GM23248 (cell line): ENCODE measurements at places on chromosomes 11 and 22.

- peak overlapping the region; percentile 98 for H3K27ac ChIP-seq
- DNase-seq, result no peak
- H3K4me3 ChIP-seq, result peak overlapping the region; percentile 30; the same call in 1 of the 2 replicates
- H3K36me3 ChIP-seq, result no peaks in the 10 kb centered on the region
- H3K27me3 ChIP-seq, result no peaks in the 10 kb centered on the region
Observed at GRCh38 chr22:30204015-30204741, 42.4 kb downstream of the LIF start.

DNA sequence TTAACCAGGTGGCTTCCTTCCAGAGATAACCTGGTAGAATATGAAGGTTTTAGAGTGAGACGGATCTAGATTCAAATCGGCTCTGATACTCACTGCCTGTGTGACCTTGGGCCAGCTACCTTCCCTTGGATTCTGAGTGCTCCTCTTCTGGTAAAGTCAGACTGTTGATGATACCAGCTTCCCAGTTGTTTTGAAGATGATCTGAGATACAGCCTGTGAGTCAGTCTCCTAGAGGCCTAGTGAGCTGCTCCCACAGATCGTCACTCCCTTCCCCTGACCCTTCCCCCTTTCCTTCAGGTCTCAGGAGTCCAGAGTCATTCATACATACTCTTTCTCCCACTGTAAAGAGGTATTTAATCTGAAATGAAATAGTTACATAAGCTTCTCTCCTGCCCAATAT, 207.8 kb downstream of the GRIK4 start:
- peaks cover 15% of the 10 kb centered on the region; the same call in 1 of the 2 replicates for H3K27me3 ChIP-seq
- H3K4me1 ChIP-seq, result no peaks in the 10 kb centered on the region
- H3K4me3 ChIP-seq, result no peak overlapping the region
- H3K27ac ChIP-seq, result no peak overlapping the region

DNA sequence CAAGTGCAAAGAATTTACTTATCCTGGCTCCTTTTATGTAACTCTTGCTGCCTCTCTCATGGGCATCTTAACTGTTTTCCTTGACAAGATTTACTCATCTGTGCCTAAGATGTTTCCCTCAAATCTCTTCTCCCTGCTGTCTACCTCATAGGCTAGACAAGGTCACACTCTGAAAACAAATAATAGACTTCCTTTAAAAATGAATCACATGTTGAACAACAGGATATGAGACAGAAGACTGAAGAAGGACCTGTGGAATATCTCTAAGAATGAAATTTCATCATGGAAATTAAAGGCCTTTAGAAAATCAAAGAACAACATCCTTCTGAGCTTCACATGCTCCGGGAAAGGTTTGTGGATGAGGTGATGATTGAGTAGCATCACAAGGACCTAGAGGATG, 6.0 kb upstream of the SCGB2A2 start:
- no peak overlapping the region for H3K27ac ChIP-seq
- H3K36me3 ChIP-seq, result no peaks in the 10 kb centered on the region
- H3K4me3 ChIP-seq, result no peak overlapping the region
- H3K4me1 ChIP-seq, result peaks cover 9% of the 10 kb centered on the region
- no peaks in the 10 kb centered on the region for H3K27me3 ChIP-seq

- no peaks in the 10 kb centered on the region for H3K36me3 ChIP-seq
- DNase-seq, result peak; percentile 47
- no peaks in the 10 kb centered on the region for H3K27me3 ChIP-seq
- H3K4me1 ChIP-seq, result peaks cover 21% of the 10 kb centered on the region
Observed at GRCh38 chr11:122754553-122755322, 83.6 kb upstream of the CRTAM start.

DNA sequence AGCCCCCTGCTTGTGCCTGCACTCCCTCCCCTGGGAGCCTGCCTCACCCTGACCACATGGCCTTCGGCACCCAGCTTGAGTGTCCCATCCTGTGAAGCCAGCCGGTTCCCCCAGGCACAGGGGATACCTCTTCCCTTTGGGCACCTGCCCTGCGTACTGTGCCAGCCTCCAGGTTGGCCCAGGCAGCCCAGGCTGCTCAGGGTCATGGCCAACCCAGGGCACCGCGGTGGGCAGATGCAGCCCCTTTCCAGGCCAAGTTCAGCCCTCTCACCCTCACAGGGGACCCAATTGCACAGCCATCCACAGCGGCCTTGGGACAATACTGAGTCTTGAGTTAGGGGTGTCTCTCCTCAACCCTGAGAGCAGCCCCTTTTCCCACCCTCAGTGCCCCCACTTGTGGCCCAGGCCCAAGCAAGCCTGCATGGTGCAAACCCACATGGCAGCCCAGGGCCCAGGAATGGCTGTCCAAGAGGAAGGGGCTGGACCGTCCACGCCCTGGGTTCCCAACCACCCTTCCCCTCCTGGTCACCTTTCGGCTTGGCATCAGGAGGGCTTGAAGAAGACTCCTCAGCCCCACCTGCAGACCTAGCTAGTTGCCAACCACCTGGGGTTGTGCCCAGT, 87.7 kb downstream of the CDKN1C start:
- H3K4me1 ChIP-seq, result no peaks in the 10 kb centered on the region
- no peak for DNase-seq
- H3K36me3 ChIP-seq, result no peaks in the 10 kb centered on the region
- H3K4me3 ChIP-seq, result no peak overlapping the region

DNA sequence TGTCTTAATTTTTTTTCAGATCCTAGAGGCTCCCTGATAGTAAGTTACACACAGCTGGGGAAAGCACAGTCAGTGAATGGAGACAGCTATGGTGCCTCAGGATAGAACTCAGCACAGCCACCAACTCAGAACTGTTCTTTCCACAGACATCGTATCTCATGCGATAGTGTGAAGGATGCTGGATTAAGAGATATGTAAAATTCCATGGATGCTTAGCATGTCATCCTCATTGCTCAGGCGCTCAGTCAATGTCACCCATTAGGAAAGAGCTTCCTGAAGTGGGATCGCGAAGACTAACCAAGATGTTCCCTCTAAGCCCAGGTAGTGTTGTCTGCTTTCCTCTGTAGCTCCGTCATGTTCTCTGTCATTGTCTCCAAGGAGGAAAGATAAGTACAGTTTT, 1000.4 kb downstream of the OPCML start:
- DNase-seq, result no peak
- H3K27me3 ChIP-seq, result no peaks in the 10 kb centered on the region; the same call in 1 of the 2 replicates
- no peaks in the 10 kb centered on the region for H3K36me3 ChIP-seq
- no peak overlapping the region for H3K27ac ChIP-seq
- H3K4me3 ChIP-seq, result no peak overlapping the region

DNA sequence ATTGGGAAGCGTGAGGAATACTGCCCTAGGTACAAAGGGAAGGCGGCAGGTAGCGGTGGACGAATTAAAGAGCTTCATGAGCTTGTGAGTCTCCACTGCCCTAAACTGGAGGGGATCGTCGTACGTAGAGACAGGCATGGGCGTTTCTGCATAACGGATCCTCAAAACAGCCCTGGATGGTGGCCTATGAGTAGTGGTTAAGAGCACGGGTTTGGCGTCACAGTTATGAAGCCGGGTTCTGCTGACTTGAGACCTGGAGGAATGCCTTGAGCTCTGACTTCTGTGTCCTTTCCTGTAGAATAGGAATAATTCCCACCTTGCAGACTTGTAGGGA, 335 bp downstream of the TMEM138 start:
- DNase-seq, result peak; percentile 90
- H3K4me3 ChIP-seq, result peak overlapping the region; percentile 78
- no peaks in the 10 kb centered on the region for H3K27me3 ChIP-seq
- peak overlapping the region; percentile 86 for H3K27ac ChIP-seq
- H3K36me3 ChIP-seq, result peaks cover 4% of the 10 kb centered on the region; the same call in 1 of the 2 replicates
- peaks cover 13% of the 10 kb centered on the region for H3K4me1 ChIP-seq

DNA sequence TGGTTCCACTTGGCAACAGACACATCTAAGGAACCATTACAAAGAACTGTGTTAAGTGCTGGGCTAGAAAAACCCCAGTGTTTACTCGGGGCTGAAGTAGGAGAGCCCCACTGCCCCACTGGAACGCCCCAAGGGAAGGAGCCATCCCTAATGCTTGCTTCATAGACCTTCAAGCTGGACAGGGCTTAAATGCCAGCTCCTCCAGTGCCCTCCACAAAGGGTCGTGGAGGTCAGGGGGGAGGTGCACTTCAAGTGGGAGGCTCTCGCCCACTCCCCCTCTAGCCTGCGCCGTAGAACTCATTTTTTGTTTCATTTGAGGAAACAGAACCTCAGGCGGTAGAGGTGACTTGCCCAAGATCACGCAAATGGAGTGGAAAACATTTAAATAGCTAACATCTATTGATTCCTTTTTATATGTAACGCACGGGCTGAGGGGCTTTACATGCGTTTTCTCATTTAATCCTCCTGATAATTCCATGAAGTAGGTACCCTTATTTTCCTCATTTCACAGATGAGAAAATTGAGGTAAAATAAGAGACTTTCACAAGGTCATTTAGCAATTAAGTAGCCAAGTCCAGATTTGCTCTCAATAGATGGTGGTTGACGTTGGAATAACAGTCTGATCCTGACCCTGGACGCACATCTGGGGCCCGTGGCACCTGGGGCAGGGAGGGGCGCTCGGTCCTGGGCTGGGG, 545 bp upstream of the ZDHHC13 start:
- DNase-seq, result no peak
- peaks cover 9% of the 10 kb centered on the region; the same call in 1 of the 2 replicates for H3K27me3 ChIP-seq
- H3K4me1 ChIP-seq, result peaks cover 1% of the 10 kb centered on the region; the same call in 1 of the 2 replicates
- H3K4me3 ChIP-seq, result peak overlapping the region; percentile 80

DNA sequence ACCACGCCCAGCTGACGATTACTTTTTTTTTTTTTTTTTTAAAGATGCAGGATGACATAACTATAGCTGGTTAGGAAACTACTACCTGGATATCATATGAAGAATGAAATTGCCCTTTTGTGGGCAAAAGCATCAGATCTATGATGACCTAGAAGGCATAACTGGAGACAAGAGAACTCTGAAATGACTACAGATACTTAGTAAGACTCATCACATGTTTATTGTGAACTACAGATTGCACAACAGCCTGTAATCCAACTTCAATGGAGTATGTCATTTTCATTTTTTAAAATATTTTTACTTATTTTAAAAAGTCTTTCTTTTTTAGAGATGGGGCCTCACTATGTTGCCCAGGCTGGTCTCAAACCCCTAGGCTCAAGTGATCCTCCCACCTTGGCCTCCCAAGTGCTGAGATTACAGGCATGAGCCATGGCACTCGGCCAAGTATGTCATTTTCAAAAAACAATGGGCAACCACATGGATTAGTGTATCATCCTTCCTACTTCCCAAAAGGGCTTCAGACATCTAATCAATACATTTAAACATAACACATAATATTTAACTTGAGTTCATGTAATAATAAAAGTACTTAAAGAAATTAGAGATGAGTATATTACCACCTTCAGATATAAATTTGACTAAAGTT, 3.3 kb downstream of the MTMR2 start:
- 0 out of 2 replicates have a peak, but pooled peaks cover 7% of the 10 kb centered on the region for H3K36me3 ChIP-seq
- peak overlapping the region; percentile 53 for H3K27ac ChIP-seq
- H3K27me3 ChIP-seq, result no peaks in the 10 kb centered on the region
- no peak overlapping the region for H3K4me3 ChIP-seq
- H3K4me1 ChIP-seq, result peaks cover 24% of the 10 kb centered on the region

- H3K27ac ChIP-seq, result no peak overlapping the region
- H3K4me1 ChIP-seq, result no peaks in the 10 kb centered on the region
- no peak for DNase-seq
- H3K4me3 ChIP-seq, result no peak overlapping the region
Observed at GRCh38 chr22:34797826-34798225, 268.1 kb upstream of the ISX start.

DNA sequence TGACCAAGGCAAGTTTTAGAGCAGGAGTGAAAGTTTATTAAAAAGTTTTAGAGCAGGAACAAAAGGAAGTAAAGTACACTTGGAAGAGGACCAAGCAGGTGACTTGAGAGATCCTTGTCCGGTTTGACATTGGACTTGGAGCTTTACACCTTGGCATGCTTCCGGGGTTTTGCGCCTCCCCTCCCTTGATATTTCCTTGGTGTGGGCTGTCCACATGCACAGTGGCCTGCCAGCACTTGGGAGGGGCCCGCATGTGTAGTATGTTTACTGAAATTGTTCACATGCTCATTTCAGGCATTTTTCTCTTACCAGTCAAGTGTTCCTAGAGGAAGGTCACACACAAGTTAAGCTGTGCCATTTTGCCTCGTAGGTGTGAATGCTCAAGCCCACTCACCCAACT, 19.0 kb upstream of the THRSP start:
- H3K27me3 ChIP-seq, result no peaks in the 10 kb centered on the region
- H3K27ac ChIP-seq, result no peak overlapping the region
- H3K4me3 ChIP-seq, result no peak overlapping the region
- H3K36me3 ChIP-seq, result no peaks in the 10 kb centered on the region
- DNase-seq, result no peak

DNA sequence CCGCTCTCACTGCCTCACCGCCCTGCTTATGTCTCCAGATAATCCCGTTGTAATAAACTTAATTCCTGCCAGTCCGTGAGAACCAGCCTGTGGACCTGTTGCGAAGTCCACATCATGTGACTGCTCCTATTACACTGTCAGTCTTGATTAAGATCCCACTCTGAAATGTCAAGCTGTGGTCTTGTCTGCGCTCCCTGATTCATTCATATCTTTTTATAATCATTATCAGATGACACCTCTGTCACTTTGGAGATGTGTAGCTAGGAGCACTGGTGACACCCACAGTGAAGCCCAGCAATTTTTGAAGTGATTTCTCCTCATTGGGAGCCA, 377.3 kb downstream of the TBC1D22A start:
- no peak for DNase-seq
- no peaks in the 10 kb centered on the region for H3K27me3 ChIP-seq
- H3K4me3 ChIP-seq, result no peak overlapping the region

DNA sequence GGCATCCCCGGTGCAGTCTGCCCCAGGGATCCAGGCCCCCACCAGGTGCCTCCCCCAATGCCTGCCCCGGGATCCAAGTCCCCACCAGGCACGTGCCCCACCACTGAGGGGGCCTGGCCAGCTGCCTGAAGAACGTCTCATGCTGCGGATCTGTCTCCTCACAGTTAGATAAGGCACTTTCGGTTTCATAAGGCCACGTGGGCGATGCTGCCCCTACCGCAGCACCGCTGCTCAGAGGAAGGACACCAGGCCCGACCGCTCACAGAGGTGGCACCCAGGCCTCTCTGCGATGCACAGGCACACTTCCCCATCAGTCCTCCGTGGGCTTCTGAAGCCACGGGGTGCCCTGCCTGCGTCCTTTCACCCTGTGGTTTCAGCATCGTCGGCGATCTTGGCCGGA, 68.1 kb upstream of the BID start:
- H3K27ac ChIP-seq, result no peak overlapping the region
- no peaks in the 10 kb centered on the region for H3K4me1 ChIP-seq
- no peaks in the 10 kb centered on the region for H3K27me3 ChIP-seq
- H3K36me3 ChIP-seq, result no peaks in the 10 kb centered on the region; the same call in 1 of the 2 replicates
- no peak for DNase-seq

DNA sequence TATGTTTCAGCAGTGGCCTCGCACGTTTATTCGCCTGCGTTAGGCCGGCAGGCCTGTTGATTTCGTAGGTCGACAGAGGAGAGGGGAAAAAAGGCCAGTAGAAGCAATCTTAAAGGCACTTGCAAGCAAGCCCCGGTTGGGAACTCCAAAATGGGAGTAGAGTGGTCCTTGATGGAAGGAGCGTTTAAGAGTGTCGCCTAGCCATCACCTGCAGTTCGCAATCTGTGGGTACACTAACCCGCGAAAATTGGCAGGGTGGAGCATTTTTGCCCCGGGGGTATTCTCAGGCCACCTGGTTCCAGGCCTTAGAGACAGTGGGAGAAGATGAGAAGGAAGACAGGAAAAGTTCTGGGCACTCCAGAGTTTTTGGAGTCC, 1.1 kb downstream of the EWSR1 start:
- peaks cover 21% of the 10 kb centered on the region for H3K36me3 ChIP-seq
- H3K4me1 ChIP-seq, result peaks cover 35% of the 10 kb centered on the region
- no peaks in the 10 kb centered on the region for H3K27me3 ChIP-seq
- peak; percentile 46 for DNase-seq
- H3K4me3 ChIP-seq, result peak overlapping the region; percentile 99
- peak overlapping the region; percentile 98 for H3K27ac ChIP-seq

- peak overlapping the region; percentile 96 for H3K27ac ChIP-seq
- peak overlapping the region; percentile 51 for H3K4me3 ChIP-seq
- H3K27me3 ChIP-seq, result no peaks in the 10 kb centered on the region
Observed at GRCh38 chr11:32032478-32032877, 58.4 kb upstream of the RCN1 start.
